ENCODE measurements at places on chromosomes 4 and X. TPM values are rescaled to one million over a fixed set of nuclear protein-coding genes. Genes with fewer than 3 reads are reported as not detected.

Gene CT45A2
- not detected for polyA plus RNA-seq

Gene GPRASP2
- polyA plus RNA-seq: 40.8 TPM

Gene SMIM10L2A
- polyA plus RNA-seq: 10.7 TPM

Gene PPEF2
- 0.56 TPM for polyA plus RNA-seq

DNA sequence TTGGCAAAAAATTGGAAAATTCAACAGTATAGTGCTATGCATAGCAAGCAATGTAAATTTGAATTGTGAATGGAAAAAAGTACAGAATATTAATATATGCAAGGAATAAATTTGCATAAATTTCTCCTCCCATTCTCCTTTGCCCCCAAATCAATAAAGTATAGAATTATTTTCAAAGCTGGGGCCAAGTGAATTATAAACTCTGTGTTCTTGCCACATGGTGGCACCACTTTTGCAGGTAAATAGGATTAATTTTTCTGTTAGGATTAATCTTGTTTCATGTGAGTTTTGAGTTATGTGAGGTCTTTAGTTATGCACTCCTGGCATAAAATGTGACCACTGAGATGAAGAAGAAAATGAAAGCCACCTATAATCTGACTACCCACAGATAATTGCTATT, 19.9 kb downstream of the COPS4 start:
- DNase-seq: no peak

DNA sequence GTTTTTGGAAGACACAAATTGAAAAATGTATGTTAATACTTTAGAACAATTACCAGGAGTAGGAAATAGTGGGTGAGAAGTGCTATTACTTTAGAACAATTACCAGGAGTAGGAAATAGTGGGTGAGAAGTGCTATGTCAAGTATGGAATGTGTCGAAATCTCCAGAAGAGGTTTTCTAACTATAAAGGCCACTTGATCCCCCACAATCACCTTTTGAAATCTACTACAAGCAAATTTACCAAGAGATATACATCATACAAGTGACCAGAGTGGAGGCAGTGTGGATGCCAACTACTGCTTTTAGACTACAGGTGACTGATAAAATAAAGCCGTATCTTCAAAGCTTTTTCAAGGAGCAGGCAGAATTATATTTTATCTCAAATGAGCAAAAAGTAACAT, 43.1 kb downstream of the MAB21L2 start:
- DNase-seq: no peak

DNA sequence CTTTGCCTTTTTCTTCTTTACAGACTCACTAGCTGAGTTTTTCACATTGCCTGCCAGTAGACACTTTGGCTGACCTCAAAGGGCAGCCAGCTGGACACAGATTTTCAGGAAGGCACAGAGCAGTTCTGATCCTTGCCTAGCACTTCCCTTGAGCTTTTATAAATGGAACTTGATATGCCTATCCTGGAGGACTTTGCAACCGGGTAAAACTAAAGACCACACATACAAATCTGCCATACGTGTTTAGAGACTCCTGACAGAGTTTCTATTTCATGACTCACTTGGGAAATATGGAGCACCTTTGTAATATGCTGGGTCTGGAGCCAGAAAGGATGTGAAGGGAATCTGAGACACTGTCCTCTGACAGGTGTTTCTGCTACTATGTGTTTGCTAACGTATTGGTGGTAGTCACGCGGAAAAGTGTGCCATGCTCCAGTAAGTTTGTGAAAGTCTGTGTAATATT, 56.7 kb upstream of the RASSF6 start:
- DNase-seq: no peak

DNA sequence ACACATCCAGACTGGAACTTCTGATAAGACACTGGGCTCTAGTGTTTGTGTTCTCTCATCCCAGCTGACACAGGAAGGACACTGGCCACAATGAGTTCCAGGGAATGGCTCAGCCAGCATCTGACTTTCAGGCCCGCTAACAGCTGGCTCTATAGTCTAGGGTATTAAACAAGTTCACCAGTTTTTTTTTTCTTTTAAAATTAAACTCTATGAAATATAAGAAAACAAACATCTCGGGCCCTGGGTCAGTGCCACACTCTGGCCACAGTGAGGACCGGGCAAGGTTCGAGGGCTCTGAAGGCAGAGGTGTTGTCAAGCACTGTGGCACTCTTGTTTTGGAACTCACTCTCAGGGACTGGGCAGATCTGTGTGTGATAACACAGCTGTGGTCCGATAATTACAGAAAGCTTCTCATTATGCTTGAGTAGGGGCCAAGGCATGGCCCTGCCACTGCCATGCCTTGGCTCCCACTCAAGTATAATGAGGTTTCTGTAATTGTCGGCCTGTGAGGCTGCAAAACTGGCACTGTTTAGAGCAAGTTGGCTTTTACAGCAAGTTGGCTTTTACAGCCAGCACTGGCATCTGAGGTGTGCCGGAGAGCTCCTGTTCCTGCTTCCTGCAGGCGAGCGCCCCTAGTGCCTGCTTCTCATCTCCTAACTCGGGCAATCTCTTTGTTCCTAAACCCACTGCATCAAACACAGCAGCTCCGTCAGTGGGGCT, 62.8 kb downstream of the PPP1R2C start:
- peak; percentile 19 for DNase-seq

DNA sequence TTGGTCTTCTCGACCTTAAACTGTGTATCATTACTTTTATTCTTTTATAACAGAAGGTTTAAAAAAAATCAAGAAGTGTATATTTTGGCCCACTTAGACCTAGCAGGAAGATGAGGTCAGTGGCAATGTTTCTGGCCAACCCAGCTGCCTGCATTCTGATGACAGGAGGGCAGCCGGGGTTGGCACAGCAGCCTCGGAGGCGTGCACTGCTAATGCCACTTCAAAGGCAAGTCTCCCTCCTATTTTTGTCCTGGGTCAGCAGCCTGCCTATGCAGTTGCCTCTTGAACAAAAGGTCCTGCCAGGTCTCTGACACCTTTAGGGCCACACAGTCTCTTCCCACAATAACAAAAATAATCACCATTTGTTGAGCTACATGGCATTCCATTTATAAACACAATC, 89.4 kb upstream of the MYOZ2 start:
- DNase-seq: no peak

- no peak for DNase-seq
Measured at GRCh38 chr4:123484291-123484926, 87.8 kb downstream of the SPRY1 start.

- no peak for DNase-seq
Measured at GRCh38 chr4:150683775-150684350, 101.9 kb downstream of the MAB21L2 start.

DNA sequence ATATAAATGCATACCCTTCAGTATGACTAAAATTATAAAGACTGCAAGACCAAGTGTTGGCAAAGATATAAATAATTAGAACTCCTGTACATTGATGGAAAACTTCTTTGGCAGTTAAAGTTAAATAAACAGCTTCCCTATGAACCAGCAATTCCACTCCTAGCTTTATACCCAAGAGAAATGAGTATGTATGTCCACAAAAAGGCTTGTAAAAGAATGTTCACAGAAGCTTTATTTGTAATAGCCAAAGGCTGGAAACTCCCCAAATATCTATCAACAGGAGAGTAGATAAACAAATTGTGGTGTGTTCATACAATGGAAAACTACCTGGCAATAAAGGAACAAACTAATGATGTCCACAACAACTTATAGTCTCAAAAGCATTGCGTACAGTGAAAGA, 184.8 kb downstream of the AMELX start:
- DNase-seq: no peak

DNA sequence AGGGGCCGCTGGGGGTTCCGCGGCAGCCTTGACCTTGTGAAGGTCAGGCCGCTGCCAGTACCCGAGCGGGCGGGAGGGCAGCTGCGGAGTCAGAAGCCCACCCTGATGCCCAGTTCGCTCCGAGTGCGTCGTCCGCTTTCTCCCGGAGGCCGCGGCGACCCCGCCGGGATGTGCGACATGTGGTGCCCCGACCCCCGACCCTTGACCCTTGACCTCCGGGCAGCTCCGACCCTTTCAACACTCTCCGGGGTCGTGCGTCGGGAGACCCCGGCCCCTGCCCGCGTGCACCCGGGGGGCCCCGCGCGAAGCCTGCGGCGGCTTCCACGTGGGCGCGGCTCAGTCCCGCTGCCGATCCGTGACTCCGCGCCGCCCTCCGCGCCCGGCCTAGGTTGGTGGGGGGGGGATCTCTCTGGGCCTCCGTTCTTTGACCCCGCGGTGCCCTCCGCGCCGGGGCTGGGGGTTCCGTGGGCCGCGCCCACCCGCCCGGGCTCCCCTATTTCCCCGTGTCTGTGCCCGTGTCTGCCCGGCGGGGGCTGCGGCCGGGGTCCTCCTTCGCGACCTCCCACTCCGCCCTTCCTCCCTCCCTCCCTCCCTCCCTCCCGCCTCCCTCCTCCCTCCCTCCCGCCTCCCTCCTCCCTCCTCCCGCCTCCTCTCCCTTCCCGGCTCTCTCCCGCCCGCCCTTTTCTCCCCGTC, 609 bp upstream of the SLC25A6 start:
- peak; percentile 63 for DNase-seq

- no peak for DNase-seq
Measured at GRCh38 chr4:80091184-80091583, 18.2 kb upstream of the ANTXR2 start.

DNA sequence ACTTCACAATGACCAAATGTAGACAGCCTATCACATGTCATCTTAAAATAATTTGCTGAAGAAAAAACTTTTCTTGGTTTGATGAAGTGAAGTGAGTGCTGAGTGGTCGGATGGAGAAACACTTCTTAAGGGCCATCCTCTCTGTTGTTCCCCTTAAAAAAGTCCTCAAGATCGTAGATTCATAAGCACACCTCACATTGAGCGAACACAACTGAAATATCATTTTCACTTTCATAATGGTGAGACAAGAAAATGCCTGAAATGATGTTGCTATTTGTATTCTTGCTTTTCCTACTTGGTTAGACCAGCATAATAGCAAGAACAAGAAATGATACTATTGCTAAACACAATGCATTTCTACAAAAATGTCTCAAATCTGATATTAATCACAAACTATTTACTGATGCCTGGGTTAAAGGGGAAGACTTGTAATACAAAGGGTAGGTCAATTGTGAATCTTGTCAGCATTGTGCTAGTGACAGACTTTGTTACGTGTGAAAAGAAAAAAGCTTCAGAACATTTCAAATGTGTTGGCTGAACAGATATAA, 305.6 kb upstream of the NR3C2 start:
- DNase-seq: no peak

DNA sequence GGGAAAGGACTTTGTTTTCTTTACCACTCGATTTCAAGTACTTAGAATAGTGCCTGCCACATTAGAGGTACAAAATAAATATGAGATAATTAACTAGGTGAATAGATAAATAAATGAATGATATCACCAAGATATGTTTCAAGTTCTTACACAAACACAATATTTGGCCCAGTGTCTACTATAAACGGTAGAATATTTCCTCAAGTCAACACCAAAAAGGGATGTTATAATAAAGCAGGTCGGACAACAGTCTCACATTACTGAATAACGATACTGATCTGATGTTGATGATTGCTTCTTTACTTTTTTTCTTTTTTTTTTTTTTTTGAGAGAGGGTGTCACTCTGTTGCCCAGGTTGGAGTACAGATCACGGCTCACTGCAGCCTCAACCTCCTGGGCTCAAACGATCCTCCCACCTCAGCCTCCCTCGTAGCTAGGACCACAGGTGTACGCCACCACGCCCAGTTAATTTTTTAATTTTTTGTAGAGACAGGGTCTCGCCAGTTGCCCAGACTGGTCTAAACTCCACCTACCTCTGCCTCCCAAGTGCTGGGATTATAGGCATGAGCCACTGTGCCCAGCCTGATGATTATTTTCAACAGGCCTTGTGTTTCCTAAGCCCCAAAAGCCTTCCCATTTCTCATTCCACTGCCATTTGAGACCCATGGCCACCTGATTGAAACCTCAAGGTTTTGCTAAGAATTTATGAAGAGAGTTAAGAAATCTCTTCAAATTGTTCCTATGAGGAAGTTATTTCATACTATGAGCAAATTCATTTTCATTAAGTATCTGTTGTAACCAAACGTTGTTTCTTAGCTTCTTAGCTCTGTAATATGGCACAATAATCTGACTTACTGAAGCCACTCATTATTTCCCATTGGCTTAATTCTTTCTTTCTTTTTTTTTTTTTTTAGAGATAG, 2.3 kb downstream of the MANBA start:
- DNase-seq: no peak

- DNase-seq: no peak
Measured at GRCh38 chrX:44596277-44596676, 53.6 kb upstream of the FUNDC1 start.

GRCh38 chrX:71216485-71216884, 6.5 kb upstream of the GJB1 start:
- no peak for DNase-seq

GRCh38 chrX:40171513-40172400, 74.0 kb upstream of the BCOR start:
- no peak for DNase-seq

DNA sequence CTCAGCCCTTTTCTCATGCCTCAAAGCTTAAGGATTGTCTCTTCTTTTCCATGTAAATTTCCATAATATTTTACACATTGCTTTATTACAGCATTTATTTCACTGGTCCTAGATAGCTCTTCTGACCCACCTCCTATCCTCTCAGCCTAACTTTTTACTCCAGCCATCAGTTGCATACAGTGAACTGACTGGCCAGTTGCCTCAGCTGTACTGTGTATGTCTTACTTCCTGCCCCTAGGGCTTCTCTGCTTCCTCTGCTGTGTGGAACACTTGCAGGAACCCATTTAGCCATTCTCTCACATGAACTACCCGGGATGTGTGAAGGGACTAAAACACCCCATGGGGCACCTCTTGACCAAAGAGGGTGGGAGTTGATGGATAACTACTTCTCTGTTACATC, 18.0 kb downstream of the C4orf33 start:
- DNase-seq: no peak
